Foreskin melanocyte (primary cell): ENCODE measurements at places on chromosomes 2 and 18.

- no peak for DNase-seq
Observed at GRCh38 chr2:148754864-148755263, 110.3 kb downstream of the EPC2 start.

GRCh38 chr2:149601141-149601796 is 13.7 kb upstream of the MMADHC start:
- no peak for DNase-seq

- no peak for DNase-seq
Observed at GRCh38 chr2:142819411-142819810, 58.1 kb upstream of the KYNU start.

DNA sequence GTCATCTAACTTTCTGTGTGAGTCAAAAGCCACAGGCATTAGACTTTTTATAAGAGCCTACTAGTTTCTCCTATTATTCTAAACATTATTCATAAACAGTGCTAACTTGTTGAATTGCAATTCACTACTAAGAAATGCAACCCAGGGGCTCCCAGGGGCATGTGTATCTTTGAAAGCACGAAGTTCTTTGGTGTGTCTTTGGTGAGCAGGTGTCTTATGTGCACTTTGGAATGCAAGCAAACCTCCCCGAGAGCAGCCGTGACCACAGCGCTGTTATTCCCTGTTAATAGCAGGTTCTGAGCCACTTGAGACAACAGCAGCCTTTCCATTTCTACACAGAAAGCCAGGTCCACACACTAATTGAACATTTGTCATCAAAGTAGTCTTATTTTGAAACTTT is 123.5 kb downstream of the PRKRA start:
- no peak for DNase-seq

DNA sequence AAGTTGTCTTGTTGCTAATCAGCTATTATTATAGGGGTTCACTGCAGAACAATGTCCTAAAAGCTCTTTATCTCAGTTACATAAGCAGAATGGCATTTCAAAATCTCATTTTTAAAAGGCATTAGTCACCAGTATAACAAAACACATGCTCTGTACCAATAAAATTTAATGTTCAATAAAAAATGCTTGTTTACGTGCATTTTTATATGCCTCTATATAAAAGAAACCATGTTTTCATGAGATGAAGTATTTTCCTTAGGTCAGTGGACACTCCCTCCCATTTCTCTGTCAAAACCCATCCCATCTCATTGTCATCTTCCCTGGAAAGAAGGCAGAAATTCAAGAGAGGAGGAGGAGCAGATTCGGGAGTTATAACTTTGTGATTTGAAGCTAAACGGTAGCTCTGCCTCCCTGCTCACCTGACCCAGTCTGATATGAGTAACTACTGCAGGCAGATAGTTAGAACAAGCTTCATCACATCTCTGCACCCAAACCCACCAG is 231.9 kb upstream of the SIX2 start:
- no peak for DNase-seq

GRCh38 chr2:121076885-121077549 is 208.0 kb downstream of the TFCP2L1 start:
- peak; percentile 33 for DNase-seq

DNA sequence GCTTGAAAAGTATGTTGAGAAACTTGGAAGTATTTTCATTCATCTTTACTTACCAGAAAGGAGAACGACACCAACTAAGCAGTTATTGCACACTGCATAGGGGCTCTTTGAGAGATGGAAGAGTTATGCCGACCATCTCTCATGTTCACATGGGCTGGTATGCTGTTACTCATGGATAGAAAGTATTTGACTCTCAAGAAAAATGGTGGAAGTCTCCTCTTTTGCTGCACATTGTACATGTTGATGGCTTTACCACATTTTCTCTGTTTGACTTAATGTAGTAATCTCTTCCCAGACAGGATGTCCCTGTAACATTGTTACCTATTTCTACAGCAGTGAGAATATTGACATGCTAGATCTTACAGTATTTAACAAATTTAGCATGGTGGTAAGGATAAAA is 23.2 kb downstream of the CAB39 start:
- DNase-seq: no peak

- no peak for DNase-seq
Observed at GRCh38 chr18:57791911-57792310, 11.2 kb downstream of the ATP8B1 start.

DNA sequence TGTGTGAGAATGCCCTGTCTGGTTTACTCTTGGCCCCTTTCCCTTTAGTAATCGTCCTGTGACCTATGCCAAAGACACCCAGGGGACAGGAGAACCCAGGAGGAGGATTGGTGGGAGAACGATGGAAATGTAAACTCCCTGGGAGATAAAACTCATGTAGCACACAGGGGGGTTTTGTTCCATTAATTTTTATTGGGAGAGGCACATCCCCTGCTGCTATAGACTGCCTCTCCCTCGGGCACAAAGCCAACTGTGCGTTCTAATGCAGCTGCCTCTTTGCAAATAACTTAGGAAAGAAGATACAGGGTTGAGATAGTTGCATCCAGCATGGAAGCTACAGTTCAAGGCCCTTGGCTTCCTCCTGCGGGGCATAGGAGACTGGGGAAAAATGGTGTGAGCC is 489.6 kb downstream of the SLC4A3 start:
- no peak for DNase-seq

GRCh38 chr2:120915670-120916069 is 180.0 kb downstream of the GLI2 start:
- DNase-seq: no peak

DNA sequence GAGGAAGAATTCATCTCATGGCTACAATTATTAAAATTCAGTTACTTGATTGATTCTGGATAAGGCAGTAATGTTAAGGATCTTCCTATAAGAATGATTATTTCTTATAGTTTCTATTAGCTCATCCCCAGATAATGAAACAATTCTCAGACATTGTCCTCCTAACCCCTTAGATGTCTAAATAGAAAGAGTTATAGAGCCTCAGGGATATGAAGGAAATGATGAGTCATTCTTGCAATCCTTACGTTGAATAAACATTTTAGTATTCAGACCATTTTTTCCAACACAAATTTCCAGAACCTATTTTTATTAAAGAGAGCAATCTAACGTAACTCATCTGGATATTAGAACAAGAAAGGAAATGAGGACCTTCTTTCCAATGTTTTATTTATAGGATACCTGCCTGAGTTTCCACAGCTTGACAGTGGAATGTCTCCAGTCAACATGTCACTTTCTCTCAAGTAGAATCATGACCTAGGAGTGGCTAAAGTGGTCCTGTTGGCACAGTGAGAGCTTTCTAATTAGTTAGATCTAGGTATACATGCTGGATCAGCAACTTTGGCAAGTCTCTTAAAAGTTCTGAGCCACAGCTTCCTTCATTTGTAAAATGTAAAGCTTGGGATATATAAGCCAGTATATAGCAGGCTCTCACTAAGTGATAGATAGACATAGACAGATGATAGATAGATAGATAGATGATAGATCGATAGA is 88.0 kb upstream of the RAB27B start:
- peak; percentile 35 for DNase-seq

DNA sequence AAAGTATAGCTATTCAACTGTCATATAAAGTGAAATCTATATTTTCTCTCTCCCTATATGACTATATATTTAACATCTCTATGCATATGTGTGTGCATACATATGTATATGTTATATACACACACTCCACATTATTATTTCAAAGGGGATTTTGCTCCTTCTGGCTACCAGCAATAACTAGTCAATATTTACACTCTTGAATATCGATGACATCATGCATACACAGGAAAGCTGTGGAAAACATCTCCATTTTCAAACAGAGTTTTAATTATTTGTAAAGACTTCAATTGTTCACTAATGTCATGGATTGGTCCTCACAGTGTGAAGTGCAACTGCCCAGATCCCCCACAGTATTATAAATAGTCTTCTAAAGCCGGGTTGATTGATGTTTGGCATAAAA is 195.9 kb upstream of the TCF4 start:
- DNase-seq: no peak

- no peak for DNase-seq
Observed at GRCh38 chr2:48131539-48132270, 225.4 kb upstream of the FBXO11 start.

GRCh38 chr2:136932700-136933099 is 167.4 kb downstream of the THSD7B start:
- peak; percentile 0 for DNase-seq

GRCh38 chr2:239934571-239935171 is 90.5 kb downstream of the NDUFA10 start:
- DNase-seq: no peak

DNA sequence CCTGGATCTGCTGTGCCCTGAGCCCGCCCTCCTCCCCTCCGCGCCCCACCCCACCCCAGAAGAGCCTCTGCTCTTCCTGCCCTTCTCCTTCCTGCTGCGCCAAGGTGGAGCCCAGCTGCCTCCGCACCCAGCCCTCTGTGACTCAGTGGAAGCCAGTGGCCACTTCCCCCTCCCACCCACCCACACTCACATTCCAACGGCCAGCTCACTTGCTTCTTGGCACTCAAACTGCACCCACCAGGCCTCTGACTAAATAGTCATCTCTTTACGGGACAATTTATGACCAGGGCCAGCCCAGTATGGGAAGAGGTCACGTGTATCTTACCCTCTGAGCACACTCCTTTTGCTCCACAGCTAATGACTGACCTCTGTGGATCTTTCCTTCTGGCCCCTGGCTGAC is 150.4 kb upstream of the SLC1A4 start:
- peak; percentile 35 for DNase-seq
